DMS79 (cell line): ENCODE measurements at places on chromosomes 5 and 9.

- DNase-seq, result no peak
Observed at GRCh38 chr5:65047225-65047624, 278.5 kb downstream of the CWC27 start.

- no peak for DNase-seq
Observed at GRCh38 chr5:40791715-40792139, 6.4 kb downstream of the PRKAA1 start.

DNA sequence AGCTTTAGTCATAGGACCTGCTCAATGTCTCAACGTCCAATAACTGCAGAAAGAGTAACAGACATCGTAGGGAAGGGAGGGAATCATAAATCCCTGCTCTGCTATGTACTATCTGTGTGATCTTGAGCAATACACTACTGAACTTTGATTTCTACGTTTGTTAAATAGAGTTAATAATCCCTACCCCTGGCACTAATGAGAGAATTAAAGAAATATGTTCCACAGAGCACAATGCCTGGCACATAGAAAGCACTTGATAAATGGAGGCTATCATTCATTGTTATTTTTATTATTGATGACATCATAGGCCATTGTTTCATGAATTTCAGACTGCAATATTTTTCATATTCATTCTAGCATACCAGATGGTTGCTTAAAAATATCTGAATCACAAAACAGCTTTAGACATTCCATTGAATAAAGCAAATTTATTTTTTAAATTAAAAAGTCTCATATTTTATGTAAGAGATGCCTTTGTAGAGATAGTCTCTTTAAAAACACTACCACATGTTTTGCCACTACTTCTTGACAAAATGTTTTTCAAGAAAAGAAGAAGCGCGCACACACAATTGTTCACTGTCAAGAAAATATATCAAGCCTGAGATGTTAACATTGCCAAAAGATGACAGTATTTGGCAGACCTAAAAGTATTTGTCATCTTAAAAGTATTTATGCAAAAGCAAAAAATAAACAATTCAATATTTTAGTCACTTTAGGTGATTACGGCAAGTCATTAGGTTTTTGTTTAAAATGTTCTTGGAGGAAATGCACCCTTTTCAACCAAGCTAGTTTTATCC, 108.5 kb downstream of the EBF1 start:
- DNase-seq, result no peak

DNA sequence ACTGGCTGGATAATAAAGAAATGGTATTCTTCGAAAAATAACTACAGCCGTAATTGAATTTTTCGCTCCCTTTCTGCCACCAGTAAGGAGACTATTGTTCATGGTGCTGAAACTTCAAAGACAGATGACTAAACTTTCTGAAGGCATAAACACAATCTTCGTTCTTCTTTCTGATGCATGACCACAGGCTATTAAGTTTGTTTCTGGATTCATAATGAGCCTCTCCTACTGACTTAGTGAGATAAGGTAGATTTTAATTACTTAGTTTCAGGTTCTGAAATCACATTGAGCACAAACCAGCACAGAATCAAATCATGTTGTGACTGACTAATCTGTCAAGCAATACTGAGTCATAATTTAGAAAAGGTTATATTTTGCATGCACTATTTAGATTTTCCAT, 441.8 kb upstream of the CCNG1 start:
- DNase-seq, result no peak

DNA sequence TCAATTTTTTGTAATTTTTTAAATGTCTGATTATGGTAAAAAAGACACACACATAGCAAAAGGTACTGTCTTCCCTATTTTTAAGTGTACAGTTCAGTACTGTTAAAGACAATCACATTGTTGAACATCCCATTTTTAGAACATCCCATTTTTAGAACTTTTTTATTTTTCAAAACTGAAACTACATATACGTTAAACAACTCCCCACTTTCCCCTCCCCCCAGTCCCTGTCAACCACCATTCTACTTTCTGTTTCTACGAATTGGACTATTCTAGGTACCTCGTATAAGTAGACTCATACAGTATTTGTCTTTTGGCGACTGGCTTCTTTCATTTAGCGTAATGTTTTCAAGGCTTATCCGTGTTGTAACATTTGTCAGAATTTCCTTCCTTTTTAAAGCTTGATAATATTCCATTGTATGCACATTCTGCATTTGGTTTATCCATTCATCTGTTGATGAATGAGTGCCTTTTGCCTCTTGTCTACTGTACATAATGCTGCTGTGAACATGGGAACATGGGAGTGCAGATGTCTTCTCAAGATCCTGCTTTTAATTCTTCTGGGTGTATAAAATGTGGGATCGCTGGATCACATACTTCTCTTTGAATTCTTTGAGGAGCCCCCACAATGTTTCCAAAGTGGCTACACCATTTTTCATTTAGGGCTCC, 154.0 kb downstream of the PIK3R1 start:
- no peak for DNase-seq

DNA sequence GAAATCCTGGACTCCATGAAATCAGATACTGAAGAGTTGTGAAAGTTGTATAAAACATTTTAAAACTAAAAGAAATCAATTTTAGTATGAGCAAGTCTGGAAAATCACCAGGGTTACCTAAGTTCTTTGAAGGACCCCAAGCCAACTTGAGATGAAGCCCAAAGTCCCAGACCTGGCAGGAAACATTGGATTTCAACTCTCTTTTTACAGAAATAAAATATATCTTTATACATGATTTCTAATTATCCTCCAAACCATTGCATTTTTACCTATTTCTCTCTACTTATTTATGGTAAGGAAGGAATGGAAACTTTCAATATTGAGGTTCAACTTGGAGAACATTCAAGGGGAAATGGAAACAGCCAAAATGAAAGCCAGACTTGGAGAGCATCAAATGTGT, 390.6 kb upstream of the C9orf72 start:
- DNase-seq, result no peak

DNA sequence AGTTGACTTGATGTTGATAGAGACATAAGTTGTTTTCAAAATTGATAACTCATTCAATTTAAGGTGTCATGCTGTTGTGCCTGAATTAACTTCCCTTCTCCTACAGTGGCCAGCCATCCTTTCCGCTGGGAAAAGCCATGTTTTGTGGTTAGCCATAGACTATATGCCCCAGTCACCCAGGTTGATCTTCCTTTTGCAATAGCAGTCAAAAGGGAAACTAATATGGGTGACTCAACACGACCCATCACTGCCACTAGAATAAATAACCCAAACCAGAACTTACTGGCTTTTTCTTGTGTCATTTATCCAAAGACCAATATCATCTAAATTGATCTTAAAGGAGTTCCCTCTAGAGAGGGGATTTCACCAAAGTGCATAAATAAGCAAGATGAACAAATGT, 87.4 kb downstream of the PTCD2 start:
- no peak for DNase-seq

DNA sequence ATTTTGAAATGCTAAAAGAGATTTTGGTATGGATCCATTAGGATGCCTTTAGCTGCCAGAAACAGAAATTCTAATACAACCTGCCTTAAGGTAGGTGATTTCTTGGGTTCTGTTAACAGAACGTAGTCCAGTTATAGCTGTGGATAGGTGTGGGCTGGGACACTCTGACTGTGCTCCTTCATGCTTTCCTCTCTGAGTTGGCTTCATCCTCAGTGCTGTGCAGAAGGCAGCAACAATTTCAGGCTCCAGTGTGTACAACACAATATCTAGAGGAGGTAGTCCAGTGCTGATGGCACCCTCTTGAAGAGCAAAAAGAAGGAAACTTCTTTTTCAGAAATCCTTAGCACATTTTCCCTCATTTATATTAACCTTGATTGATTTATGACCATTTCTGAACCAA, 34.4 kb downstream of the NNT start:
- DNase-seq, result no peak
